ENCODE measurements at places on chromosomes 2 and 18.

- no peak for DNase-seq
Measured at GRCh38 chr2:47269316-47270232, 114.5 kb upstream of the STPG4 start.

DNA sequence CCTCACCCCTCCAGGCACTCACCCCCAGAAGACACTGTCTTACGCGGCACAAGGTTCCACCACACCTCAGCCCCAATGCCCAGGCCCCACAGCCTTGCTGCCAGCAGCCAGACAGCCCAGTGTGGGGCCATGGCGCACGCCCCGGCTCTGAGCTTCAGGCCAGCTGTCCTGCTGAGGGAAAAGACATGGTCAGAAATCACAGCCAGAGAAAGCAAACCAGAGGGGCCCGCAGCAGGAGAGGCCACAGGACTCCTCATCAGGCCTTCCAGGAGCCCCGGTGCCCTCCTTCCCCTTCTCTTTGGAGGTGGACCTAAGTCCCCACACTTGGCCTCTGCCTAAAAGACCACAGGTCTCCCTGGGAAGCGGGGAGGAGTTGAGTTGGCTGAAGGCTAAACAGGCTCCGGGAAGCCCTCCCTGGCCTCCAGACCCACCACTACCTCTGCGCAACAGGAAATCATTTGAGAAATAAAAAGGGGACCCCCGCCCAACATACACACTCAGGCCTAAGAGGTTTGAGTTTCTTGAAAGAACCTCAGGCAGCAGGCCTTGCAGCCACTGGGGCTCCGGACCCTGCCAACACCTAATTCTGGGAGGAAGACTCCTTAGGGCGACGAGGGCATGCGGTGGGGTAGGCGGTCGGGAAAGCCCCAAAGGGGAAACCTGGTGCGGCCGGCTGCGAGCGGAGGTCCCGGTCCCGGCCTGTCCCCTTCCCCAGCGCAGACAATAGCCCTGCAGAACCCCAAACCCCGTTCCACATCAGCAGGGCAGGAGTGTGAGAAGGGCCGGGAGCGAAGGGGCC, 1.9 kb downstream of the SEMA4C start:
- no peak for DNase-seq

- no peak for DNase-seq
Measured at GRCh38 chr2:145688156-145688555, 1168.2 kb upstream of the ZEB2 start.

- no peak for DNase-seq
Measured at GRCh38 chr2:174300114-174300513, 34.6 kb upstream of the SP9 start.

GRCh38 chr2:37080266-37080665, 3.9 kb downstream of the HEATR5B start:
- no peak for DNase-seq

DNA sequence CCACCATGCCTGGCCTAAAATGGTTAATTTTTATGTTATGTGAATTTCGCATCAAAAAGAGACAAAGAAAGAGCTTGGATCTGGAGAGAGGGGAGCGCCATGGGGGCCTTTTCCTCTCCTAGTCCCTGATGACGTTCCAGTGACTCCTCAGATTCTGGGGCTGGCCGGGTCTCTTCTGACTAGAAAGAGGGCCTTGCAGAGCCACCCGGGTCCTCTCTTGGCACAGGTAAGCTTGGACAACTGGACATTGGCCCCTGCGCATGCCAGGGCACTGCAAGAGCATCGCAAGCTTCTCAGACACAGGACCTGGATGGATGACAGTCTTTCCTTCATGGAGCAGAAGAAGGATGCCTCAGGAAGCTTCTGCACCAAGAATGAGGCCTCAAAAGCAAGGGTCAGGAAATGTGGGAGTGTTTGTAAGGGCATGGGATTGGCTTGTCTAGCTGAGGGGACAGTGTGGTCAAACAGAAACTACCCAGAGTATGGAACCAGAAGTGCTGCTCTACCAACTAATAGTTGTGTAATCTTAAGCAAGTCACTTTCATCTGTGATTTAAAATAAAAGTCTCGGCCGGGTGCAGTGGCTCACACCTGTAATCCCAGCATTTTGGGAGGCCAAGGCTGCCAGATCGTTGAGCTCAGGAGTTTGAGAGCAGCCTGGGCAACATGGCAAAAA, 35.2 kb downstream of the FOSL2 start:
- DNase-seq: no peak
